ENCODE measurements at places on chromosomes 13 and 19. TPM values are rescaled to one million over a fixed set of nuclear protein-coding genes. Genes with fewer than 3 reads are reported as not detected.

The CBLC gene
- 96.1 TPM for total RNA-seq

The ZNF528 gene
- 1.00 TPM for total RNA-seq

The CARS2 gene
- 35.2 TPM for total RNA-seq

The KLK7 gene
- not detected for total RNA-seq

The ZNF677 gene
- total RNA-seq, result 9.7 TPM

The CAMSAP3 gene
- 84.6 TPM for total RNA-seq

The CDC42EP5 gene
- 215 TPM for total RNA-seq

The ZNF490 gene
- total RNA-seq, result 14.2 TPM

The SELENOV gene
- not detected for total RNA-seq

The TMC4 gene
- 91.5 TPM for total RNA-seq

The ERICH6B gene
- not detected for total RNA-seq

The GTF2F1 gene
- 53.2 TPM for total RNA-seq

The PRR20E gene
- total RNA-seq, result not detected

The CEACAM7 gene
- total RNA-seq, result 2,498 TPM

The LGALS16 gene
- not detected for total RNA-seq

The HSH2D gene
- 17.6 TPM for total RNA-seq

The B9D2 gene
- 6.4 TPM for total RNA-seq

The DOHH gene
- 7.2 TPM for total RNA-seq

The ERICH4 gene
- total RNA-seq, result not detected

The ZNF443 gene
- 7.1 TPM for total RNA-seq

The GPR12 gene
- total RNA-seq, result not detected

The SIGLEC5 gene
- total RNA-seq, result not detected

The ZNF285 gene
- 9.6 TPM for total RNA-seq

The LAIR1 gene
- total RNA-seq, result 18.4 TPM

The TMEM238 gene
- 23.2 TPM for total RNA-seq

The LACC1 gene
- 12.3 TPM for total RNA-seq
